ENCODE measurements at places on chromosomes 11 and 22.

DNA sequence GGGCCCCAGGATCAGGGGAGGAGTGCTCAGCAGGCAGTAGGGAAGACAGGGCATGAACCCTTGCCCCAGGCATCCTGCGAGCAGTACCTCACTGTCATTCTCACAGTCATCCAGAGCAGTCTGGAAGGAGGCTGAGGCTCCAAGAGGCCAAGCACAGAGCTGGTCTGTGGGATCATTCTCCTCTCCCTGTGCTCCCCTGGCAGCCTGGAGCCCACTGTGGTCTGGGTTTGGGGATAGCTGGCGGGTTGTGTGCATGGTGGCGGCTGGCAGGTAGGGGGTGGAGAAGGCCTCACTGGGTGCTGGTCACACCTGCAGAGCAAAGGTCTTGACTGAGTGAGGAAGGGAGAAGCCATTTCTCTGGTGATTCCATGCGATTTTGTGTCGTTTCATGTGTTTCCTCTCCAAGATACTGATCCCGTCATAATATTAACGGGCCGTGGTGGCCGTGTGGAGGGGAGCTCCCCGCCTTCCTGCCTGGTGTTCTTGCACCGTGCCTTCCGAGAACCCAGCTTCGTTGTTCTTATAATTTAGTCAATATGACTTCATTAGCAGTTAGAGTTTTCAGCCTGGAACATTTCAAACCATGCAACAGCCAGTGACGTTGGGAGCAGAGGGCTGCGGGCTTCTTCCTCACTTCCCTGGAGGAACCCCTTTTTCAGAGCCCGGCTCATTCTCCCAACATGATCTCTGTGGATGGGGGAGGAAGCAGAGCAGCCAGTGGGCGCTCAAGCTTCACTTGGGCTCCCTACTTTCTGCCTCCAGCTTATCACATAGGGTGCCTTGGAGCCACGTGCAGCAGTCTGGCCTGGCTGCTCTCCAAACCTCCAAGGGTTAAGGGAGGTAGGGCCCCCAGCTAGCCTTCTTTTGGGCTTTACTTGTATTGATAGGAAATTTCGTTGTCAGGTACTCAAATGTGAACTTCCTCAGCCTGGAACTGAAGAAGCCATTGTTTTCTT is 20.8 kb upstream of the ADORA2A start:
- peaks cover 9% of the 10 kb centered on the region for H3K4me1 ChIP-seq
- no peak for DNase-seq
- H3K27ac ChIP-seq, result no peak overlapping the region
- H3K36me3 ChIP-seq, result peaks cover 12% of the 10 kb centered on the region
- no peaks in the 10 kb centered on the region for H3K27me3 ChIP-seq

DNA sequence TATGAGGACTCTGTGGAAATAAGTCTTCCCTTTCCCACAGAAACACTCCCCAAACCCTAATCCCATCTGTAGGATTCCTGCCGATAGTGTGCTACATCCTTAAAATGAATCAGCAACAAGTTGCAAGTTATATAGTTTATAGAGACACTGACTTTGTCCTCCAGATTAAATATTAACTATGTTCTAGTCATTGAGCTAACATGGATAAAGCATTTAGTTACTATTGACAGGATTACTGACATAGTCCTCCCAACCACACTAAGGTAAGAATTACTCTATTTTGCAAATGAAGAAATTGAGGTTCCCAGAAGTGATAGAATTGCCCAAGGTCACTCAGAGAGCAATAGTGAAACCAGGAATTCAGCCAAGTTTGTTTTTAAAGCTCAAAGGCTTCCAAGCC is 1.9 kb downstream of the OR52M1 start:
- H3K27me3 ChIP-seq, result no peaks in the 10 kb centered on the region
- H3K36me3 ChIP-seq, result no peaks in the 10 kb centered on the region
- H3K4me3 ChIP-seq, result no peak overlapping the region
- no peaks in the 10 kb centered on the region for H3K4me1 ChIP-seq

DNA sequence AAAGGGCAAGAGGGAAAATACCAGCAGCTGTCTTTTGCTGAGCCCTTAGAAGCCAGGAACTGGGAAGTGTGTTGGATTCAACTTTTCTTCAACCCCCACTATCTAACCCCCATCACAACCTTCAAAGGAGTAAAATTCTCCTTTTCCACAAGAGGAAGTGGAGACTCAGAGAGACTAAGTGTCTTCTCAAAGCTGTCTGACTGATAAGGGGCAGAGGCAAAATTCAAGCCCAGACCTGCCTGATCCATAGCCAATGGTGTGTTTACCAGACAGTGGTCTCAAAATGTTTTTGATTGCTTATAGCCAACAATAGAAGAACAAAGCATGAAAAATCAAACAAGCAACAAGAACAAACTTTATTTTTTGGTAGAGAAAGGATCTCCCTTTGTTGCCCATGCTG is 707.0 kb downstream of the NTM start:
- no peak overlapping the region for H3K27ac ChIP-seq
- no peaks in the 10 kb centered on the region for H3K4me1 ChIP-seq
- H3K4me3 ChIP-seq, result no peak overlapping the region
- H3K27me3 ChIP-seq, result no peaks in the 10 kb centered on the region
- no peak for DNase-seq

DNA sequence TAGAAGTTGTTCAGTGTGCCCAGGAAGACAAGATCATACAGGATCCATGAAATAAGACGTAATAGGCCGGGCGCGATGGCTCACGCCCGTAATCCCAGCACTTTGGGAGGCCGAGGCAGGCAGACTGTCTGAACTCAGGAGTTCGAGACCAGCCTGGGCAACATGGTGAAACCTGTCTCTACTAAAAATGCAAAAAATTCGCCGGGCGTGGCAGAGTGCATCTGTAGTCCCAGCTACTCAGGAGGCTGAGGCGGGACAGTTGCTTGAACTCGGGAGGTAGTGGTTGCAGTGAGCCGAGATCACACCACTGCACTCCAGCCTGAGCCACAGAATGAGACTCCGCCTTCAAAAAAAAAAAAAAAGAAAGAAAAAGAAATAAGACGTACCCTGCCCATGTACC is 56.7 kb downstream of the APOL3 start:
- H3K27ac ChIP-seq, result no peak overlapping the region
- H3K27me3 ChIP-seq, result no peaks in the 10 kb centered on the region
- DNase-seq, result no peak
- H3K36me3 ChIP-seq, result no peaks in the 10 kb centered on the region
- no peaks in the 10 kb centered on the region for H3K4me1 ChIP-seq

GRCh38 chr11:118012083-118012669 is 26.0 kb downstream of the IL10RA start:
- no peak overlapping the region for H3K4me3 ChIP-seq
- peak; percentile 46 for DNase-seq
- H3K27me3 ChIP-seq, result no peaks in the 10 kb centered on the region
- no peaks in the 10 kb centered on the region for H3K36me3 ChIP-seq
- peak overlapping the region; percentile 27 for H3K27ac ChIP-seq

- no peaks in the 10 kb centered on the region for H3K36me3 ChIP-seq
- H3K4me3 ChIP-seq, result no peak overlapping the region
- H3K4me1 ChIP-seq, result no peaks in the 10 kb centered on the region
- H3K27ac ChIP-seq, result no peak overlapping the region
Measured at GRCh38 chr11:110177086-110177456, 83.9 kb downstream of the ZC3H12C start.

DNA sequence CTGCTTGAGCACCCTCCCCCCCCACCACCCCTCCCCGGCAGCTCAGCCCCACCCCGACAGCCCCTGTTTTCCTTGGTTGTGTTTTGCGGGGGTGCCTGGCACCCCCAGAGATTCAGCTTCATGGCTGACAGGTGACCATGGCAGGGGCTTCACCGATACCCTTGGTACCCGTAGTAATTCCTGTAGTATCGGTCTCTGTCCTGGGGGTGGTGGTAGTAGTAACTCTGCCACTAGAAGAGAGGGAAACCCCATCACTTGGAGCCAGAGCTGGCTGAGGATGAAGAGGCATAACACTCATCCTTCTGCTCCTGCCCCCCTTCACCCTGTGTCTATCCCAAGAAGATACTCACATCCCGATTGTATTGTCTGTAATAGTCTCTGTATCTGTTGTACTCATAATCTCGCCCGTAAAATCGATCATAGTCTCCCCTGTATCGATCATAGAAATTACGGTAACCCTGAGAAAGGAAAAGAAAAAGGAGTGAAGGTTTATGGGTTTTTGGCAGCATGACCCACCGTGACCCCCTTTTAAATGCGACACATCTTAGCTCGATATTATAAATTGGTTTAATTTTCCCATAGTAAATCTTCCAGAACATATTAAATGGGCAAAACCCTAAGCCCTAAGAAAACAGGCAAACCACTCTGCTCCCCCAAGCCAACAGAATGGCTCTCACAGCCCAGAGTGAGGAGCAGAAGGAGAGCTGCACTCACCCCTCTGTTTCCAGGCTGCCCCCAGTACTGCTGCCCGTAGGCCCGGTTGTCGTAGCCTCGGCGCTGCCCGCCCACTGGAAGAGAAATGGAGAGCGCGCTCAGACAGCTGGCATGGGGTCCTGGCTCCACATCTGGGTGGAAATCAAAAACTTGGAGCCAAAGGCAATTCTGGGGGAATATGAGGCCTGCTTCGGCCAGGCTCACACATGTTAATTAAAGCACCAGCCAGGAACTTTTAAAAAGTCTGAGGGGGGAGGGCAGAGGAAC is 8.0 kb downstream of the GNG3 start:
- no peak overlapping the region for H3K4me3 ChIP-seq
- peaks cover 94% of the 10 kb centered on the region for H3K36me3 ChIP-seq
- no peak for DNase-seq
- no peaks in the 10 kb centered on the region for H3K27me3 ChIP-seq
- H3K4me1 ChIP-seq, result no peaks in the 10 kb centered on the region

GRCh38 chr11:64522036-64522435 is 69.0 kb upstream of the SLC22A12 start:
- DNase-seq, result no peak
- no peaks in the 10 kb centered on the region for H3K4me1 ChIP-seq

- no peaks in the 10 kb centered on the region for H3K36me3 ChIP-seq
- H3K4me3 ChIP-seq, result no peak overlapping the region
Measured at GRCh38 chr11:117589063-117589462, 208.0 kb downstream of the DSCAML1 start.

DNA sequence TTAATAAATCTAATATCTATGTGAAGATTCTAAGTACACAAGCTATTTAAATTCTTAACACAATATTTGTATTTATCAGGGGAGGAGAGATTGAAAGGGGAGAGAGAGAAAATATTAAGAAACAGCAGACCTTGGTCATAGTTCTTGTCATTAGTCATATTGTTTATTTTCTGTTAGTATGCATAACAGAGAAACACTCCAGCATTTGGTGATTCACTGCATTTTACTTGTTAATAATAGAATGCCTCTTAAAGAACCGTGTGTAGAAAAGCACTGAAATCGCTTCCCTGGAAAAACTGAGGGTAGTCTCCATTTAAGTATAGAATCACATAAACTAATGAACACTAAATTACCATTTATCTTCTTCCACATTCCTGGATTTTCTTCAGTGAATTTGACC is 122.7 kb upstream of the TRPC6 start:
- no peaks in the 10 kb centered on the region for H3K4me1 ChIP-seq
- H3K36me3 ChIP-seq, result no peaks in the 10 kb centered on the region
- no peaks in the 10 kb centered on the region for H3K27me3 ChIP-seq

DNA sequence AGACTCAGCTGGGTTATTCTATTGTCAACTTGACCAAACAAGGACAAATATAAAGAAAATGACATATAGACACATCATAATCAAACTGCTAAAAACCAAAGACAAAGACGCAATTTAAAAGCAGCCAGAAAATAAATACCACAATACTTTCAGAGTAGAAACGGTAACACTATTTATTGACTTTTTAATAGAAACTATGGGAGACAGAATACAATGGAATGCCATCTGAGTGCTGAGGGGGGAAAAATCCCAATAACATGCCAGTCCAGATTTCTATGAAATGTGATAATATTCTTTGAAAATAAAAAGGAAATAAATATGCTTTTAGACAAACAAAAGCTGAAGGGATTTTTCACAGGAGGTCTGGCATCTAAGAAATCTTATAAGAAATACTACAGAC is 30.7 kb downstream of the C11orf65 start:
- H3K36me3 ChIP-seq, result no peaks in the 10 kb centered on the region
- H3K27ac ChIP-seq, result no peak overlapping the region
- H3K4me1 ChIP-seq, result no peaks in the 10 kb centered on the region

DNA sequence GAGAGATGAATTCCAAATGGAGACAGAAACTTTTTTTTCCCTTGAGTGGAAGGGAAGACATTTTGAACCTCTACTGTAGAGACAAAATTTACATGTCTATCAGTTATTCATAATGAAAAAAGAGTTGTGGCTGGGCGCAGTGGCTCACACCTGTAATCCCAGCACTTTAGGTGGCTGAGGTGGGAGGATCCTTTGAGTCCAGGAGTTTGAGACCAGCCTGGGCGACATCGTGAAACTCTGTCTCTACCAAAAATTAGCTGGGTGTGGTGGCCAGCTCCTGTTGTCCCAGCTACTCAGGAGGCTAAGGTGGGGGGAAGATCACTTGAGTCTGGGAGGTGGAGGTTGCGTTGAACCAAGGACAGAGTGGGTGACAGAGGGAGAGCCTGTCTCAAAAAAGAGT is 4.1 kb downstream of the EED start:
- no peak overlapping the region for H3K27ac ChIP-seq
- peaks cover 3% of the 10 kb centered on the region for H3K4me1 ChIP-seq
- H3K4me3 ChIP-seq, result no peak overlapping the region
- H3K27me3 ChIP-seq, result no peaks in the 10 kb centered on the region
- H3K36me3 ChIP-seq, result no peaks in the 10 kb centered on the region

DNA sequence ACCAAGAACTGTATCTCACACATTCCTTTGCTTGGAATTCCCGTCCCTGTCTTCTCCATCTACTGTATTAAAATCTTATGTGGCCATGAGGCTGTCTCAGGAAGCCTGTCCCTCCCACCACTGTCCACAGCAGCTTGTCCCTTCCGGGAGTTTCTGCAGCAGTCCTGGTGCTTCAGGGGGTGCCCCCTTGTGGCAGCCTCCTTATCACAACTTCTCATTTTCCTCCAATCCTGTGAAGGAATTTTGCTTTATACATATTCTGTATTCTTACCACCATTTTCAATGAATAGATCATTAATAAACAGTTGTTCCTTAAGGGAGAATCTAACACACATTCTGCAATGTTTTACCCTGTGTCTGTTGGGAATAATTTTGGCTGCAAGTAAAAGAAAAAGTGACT is 220.4 kb upstream of the RAG2 start:
- H3K27me3 ChIP-seq, result no peaks in the 10 kb centered on the region
- DNase-seq, result no peak
- no peak overlapping the region for H3K27ac ChIP-seq
- H3K4me1 ChIP-seq, result no peaks in the 10 kb centered on the region

DNA sequence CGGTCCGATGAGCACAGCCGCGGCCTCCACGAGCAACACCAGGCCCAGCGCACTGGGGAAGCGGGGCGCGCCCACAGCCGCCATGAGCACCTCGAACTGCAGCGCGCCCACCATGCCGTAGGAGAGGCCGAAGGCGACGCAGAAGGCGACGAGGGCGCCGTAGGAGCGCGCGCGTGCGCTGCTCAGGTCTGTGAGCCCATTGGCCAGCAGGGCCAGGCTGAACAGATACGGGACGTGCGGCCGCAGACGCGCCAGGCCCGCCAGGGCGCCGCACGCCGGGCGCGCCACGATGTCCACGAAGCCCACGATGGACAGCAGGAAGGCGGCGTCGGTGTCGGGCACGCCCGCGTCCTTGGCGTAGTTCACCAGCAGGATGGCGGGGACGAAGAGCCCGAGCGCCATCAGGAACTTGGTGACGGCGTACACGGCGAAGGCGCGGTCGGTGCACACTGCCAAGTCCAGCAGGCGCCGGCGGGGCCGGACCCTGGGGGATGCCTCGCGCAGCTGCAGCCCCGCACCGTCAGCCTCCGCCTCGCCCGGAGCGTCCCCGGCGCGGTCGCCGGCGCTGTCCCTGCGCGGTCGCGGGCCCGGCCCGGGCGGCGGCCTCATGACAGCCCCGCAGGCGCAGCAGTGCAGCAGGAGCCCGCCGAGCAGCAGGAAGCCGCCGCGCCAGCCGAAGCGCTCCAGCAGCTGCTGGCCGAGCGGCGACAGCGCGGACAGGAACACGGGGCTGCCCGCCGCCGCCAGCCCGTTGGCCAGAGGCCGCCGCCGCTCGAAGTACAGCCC is 2.9 kb downstream of the SLC16A8 start:
- no peaks in the 10 kb centered on the region for H3K27me3 ChIP-seq
- H3K4me1 ChIP-seq, result no peaks in the 10 kb centered on the region
- peak overlapping the region; percentile 45 for H3K27ac ChIP-seq
- H3K4me3 ChIP-seq, result peak overlapping the region; percentile 66
- H3K36me3 ChIP-seq, result no peaks in the 10 kb centered on the region

Data from ascending aorta (tissue), 2 donors.